T-helper 22 cell (primary cell): ENCODE measurements at places on chromosomes 4 and X.

DNA sequence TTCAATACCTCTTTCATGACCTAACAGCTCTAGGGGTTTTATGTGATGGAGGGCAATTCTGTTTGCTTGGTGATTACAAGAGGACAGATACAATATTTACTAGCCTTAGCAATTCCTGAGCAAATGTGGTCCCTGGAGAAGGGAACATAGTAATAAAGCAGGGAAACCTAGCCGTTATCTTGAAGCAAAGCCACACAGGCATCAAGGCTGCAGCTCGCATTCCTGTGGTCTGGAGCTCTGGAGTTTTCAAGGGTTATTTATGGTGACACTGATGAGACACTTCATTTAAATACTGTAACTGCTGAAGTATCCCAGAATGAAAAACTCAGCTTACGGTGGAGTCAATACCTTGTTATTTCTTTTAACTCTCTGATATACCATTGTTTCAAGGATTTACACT lies 66.8 kb downstream of the AFF2 start:
- no peak for DNase-seq

- no peak for DNase-seq
These were observed 82.0 kb downstream of the DCTD start for GRCh38 chr4:182835006-182835740.

DNA sequence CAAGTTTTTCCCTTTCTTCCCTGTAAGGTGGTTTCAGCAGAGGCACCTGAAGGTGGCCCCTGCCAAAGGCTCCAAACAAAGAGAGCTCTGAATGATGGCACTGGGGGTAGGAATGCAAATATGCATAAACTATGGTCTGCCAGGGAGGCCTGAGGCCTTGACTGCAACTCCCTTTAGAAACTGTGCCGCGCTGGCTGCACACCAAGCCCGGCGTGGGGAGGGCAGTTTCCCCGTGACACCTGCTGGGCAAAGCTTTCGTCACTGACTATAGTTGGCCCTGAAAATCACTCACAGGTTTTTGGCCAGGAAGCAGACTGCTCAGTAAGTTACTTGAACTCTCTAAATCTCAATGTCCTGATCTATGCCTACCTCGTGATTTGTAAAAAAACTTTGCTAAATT lies 97.8 kb upstream of the ATOH1 start:
- DNase-seq = no peak

DNA sequence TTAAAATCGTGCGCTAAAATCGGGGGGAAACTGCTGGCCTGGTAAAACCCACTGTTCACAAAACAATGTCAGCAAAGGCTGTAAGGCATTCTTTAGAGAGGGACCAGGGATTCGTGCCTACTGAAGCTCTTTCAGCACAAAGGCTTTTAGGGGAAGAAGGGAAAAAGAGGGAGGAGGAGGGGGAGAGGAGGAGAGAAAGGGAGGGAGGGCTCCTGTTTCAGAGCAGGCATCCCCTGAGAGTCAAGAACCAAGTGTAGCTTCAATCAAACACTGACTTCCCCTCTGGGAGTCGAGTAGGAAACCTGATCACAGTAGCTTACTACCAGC lies 9.5 kb downstream of the BCOR start:
- DNase-seq = no peak

DNA sequence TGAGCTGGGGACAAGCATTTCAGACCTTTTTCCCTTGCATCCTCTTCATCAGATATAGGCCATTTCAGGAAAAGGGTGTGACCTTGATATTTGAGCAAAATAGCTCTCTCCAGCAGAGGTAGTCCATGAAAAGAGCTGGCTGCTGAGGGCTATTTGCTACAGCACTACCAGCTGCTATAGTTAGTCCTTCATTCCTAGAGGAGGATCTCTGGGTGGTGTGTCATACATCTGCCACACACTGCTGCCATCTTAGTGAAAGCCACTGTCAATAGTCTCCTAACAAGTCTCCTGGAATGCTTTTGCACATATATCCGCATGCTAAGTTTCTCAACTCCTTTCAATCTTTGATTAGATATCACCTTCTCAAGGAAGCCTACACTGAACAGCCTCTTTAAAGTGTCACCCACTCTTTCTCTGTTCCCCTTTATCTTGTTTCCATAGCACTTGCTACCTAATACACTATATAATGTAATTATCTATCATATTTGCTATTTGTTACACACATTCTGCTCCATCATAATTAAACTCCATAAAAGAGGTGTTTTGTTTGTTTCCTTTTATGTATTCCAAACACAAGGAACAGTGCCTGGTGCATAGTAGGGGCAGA lies 131.9 kb downstream of the TBC1D19 start:
- DNase-seq = no peak

DNA sequence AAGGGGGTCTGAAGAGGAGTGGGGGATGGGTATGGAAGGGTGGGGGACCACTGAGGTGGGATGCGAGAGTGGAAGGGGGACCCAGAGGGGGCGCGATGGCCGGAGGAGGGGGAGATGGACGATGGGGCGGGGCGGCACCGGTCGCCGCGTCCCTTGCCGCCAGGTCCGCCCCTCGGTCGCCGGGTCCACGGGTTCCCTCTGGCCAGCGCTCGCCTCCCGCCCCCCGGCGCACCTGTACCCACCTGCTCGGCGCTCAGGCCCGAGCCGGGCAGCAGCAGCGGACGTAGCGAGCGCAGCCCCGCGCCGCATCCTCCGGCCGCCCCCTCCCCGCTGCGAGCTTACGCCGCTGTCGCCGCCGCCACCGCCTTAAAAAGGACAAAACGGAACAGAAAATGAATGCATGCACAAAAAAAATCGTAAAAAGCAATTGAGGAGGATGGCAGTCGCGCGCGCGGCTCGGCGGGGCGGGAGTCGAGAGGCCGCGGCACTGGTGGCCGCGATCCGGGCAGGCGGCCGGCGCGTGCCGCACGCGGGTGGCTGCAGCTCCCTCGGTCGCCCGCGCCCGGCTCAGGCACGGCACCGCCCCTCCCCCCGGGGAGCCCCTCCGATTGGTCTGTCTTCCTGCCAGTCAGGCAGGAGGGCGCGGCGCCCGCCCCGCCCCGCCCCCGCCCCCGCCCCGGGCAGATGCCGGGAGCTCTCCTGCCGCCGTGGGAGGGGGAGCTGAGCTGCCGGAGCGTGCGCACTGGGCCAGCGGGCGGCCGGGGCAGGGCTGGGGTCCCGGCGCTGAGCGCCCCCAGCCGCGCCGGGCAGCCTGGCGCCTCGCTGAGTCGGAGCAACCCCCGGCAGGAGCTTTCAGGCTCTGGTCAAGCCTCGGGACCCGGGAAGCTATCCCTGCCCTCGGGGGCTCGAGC lies at the start of gene JAKMIP1:
JAKMIP1 (minus strand) TSS at position 539 of the 911 bp plus-strand sequence. CDS start 87,699 bp downstream, outside the sequence.
- peak; percentile 79 for DNase-seq

DNA sequence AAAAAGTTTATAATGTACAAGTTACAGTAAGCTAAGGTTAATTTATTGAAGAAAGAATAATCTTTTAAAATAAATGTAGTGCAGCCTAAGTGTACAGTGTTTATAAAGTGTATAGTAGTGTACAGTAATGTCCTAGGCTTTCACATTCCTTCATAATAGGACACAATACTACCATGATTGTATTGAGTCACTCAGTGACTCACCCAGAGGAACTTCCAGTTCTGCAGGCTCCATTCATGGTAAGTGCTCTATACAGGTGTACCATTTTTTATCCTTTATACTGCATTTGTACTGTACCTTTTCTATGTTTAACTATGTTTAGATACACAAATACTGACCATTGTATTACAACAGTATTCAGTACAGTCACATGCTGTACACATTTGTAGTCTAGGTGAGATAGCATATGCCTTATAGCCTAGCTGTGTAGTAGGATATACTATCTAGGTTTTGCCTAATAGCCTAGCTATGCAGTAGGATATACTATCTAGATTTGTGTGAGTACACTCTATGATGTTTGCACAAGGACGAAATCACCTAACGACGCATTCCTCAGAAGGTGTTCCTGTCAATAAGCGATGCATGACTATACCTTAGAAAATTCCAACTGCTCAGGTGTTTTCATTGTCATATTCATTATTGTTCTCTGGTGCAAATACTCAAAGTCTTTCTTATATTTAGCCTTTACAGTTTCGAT lies 5.5 kb upstream of the TMEM255A start:
- no peak for DNase-seq

DNA sequence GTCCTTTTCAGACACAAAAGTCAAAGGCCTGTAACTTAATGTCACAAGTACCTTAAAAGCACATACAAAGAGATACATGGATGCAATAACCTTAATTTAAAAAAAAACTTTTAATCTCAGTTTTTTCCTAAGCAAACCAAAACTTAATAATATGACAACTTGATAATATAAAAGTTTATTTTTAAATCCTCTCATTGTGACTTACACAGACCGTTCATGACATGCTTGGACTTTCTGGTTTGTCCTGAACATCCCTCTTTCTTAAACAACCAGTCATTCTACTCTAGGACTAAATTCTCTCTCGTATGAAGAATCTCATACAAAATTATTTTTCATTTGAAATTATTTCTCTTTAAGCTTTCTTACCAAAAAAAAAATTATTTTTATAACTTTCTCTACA lies 43.1 kb upstream of the CYP2U1 start:
- no peak for DNase-seq

DNA sequence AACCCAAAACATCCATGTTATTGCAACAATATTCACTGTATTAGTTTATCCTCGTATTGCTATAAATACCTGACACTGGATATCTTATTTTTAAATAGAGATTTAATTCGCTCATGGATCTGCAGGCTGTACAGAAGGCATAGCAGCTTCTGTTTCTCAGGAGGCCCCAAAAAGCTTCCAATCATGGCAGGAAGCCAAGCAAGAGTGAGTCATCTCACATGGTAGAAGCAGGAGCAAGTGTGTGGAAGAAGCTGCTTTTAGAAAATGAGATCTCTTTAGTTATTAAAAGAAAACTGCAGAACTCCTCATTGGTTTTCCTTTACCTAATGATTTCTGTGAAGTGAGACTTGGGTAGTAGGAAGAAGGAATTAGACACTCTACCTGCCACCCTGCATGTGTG lies 16.4 kb downstream of the ZNF732 start:
- DNase-seq = no peak

- no peak for DNase-seq
These were observed 1085.6 kb upstream of the TENM3 start for GRCh38 chr4:181157647-181158046.

- no peak for DNase-seq
These were observed 29.2 kb downstream of the SMIM14 start for GRCh38 chr4:39609454-39609931.

DNA sequence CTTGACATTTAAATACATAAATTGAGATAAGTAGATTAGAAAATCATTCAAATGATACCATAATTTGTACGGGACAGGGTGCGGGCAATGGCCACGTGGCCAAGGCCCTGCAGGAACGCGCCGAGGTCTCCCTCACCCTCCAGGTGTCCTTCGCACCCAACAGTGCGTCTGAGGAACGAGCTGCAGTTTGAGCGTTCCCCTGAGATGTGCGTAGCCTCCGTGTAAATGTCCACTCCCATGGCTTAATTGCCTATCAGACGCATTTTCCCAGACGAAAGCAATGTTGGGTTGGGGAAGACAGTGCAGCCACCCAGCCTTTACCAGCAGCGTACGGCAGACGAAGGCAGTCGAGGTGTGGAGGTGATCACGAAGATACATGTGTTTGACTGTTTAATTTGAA lies 56.4 kb downstream of the CPLX1 start:
- no peak for DNase-seq

DNA sequence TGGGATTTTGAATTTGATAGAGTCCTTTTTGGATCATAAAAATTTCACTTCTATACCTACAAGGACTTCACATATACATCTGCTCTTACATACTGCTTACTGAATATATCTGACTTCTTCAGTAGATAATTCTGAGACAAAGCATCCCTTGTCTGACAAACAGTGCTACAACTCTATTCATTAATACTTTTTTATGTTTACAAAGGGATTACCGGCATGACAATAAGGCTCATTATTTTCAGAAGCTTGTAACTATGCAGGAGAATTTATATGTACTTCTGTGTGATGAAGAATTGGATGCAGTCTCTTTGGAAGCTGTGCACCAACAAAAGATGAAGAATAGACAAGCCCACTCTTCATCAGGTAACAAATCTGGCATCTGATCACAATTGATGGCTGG lies 1070.3 kb downstream of the STIM2 start:
- DNase-seq = no peak

- DNase-seq = no peak
These were observed 161.0 kb downstream of the CPEB2 start for GRCh38 chr4:15163284-15163645.

- DNase-seq = no peak
These were observed 27.3 kb downstream of the COL25A1 start for GRCh38 chr4:109275066-109275745.

GRCh38 chr4:152308951-152309350 lies 226.9 kb downstream of the FBXW7 start:
- DNase-seq = no peak

DNA sequence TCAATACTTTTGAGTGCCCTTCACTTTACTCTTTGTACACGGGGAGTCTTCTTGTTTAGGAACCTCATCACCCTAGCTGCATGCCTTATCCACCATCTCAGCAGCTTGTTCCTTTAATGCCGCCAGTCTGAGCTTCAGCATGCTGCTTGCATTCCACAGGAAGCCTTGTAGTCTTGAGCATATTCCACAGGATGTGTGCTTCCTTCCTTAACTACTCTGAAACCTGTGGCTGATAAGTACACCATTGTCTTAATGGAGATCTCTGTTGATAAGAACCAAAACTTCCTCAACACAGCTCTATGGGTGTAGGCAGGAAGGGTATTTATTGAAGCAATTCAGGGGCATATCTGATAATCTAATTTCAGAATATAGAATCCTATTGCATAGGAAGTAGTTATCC lies 24.4 kb upstream of the CCNI start:
- no peak for DNase-seq

DNA sequence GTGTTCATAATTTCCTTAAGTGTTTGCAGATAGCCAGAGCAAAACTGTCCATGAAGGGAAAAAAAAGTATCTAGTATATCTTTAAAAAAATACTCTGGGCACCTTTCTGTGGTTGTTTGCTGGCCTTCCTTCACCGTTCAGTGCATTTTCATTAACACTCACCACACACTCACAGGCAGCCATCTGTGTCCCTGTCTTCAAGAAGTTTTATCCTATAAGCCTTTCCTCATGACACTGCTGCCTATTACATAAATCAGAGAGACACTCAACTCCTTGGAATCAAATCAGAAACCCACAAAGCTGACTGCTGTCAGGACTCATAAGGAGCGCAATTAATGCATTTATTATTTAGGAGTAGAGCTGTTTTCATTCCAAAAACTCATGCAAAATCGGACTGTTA lies 1720.2 kb downstream of the PCDH7 start:
- DNase-seq = no peak

DNA sequence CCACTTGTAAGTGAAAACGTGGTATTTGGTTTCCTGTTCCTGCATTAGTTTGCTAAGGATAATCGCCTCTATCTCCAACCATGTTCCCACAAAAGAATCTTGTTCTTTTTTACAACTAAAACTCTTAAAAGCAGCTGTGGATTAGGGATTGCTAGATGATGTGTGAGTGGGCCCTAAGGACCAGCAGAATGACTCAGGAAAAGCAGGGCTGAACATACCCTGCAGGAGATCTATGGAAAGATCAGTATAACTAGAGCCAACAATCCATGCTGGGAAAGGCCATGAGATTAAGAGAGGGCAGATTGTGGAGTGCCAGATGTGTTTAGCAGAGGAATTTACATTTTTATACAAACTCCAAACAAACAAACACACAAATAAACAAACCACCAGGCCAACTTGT lies 128.4 kb upstream of the TMEM164 start:
- DNase-seq = no peak
